ENCODE measurements at places on chromosomes 7 and 10.

DNA sequence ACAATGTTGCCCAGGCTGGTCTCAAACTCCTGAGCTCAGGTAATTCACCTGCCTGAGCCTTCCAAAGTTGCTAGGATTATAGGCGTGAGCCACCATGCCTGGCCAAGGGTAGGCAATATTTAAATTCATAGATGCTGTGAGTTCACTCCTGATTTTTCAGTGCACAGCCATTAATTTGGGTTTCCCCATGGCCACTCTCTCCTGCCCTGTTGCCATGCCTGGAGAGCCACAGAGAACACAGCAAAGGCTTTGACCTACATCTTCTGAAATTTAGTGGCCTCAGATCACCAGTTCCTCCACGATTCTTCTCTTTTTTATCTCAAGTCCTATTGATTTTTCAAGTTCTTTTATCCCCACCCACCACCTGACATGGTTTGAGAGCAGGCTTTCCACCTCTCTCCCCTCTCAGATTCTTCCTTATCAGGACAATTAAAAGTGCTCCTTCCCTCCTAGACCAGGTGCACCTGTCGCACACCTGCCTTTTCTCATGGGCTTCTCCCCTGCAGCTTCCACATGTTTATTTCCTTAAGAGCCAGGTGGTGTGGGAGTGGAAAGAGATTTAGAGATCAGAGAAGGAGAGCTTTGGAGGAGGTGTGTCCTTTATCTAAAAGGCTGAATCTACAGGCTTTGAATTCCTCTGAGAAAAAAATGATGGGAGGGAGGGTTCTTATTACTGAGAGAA, 123.8 kb downstream of the ADRA2A start:
- DNase-seq = no peak

DNA sequence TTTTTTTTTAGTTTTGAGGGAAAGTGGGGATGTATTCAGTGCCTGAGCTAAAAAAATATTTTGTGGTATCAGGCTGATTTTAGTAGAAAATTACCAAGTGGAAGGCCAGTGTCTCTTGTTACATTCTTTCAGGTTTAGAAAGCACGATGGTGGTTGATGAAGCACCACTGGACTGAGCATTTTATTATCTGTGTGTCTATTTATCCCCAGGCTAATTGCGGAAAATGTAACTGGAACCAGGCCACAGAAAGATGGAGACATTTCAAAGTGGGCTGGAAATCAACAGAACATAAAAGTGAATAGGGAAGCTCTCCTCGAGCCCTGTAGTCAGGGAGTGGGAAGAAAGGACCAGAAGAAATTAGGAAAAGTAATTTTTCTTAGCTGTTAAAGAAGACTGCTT, 261.0 kb downstream of the STK31 start:
- no peak for DNase-seq

DNA sequence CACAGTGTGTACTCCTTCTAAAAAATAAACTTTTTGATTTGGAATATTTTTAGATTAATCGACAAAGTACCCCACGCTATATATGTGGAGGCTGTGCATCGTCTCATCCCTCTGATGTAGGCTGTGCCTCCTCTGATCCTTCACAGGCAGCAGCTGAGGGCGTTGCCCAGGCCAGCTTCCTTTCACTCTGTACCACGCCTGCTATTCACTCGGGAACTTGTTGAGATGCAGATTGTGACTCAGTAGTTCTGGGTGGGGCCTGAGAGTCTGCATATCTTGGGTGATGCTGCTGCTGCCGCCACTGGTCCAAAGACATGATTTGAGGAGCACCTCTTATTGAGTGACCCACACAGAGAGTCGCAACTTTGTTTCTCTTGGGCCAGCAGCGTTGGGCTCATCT, 7.9 kb upstream of the C10orf120 start:
- no peak for DNase-seq

GRCh38 chr10:44628921-44629320, 244.0 kb upstream of the CXCL12 start:
- DNase-seq = no peak

DNA sequence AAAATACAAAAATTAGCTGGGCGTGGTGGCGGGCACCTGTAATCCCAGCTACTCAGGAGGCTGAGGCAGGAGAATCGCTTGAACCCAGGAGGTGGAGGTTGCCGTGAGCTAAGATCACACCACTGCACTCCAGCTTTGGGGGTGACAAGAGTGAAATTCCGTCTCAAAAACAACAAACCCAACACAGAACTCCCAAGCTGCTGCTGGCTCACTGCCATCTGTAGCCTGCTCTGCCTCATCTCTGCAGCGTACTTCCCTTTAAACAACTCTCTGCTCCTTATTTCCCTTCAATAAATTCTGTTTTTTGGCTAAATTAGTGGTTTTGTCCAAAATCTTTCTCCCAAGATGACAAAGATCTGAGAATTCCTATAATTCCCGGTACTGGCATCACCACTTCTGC, 189.2 kb upstream of the GALNT17 start:
- no peak for DNase-seq

DNA sequence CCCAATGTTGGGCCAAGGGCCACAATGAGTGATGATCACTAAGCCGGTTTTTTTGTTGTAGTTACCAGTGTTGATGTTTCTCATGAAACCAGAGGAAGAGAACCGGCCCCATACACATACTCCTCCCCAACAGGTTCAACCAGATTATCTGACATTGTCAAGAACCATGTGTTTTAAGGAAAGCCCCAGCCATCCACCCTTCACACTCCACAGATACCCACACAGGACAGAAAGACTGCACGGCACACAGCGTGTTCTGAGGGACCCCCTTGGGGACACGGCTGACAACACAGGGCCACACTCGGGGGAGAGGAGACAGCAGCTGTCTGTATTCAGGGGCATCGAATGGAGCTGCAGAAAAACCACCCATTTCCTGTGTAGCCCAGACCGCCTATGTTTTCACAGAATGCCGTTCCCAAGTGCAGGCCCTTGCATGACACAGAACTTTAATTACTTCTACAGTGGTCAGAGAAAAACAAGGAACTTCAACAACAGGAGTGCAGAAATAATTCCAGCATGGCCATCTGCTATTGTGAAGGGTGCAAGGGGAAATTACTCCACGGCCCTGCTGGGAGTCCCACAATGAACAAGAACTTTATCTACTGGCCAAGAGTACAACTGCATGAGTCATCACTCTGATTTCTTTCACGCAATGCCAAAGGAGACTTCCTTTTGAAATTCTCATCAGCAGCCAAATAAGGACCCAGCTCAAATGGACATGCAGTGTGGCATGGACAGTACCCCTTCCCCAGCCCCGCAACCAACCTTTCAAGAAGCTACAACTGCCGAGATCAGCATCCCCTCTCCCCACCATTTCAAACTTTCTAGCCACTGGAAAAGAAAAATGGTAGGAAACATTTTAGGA, 2.3 kb downstream of the KLF6 start:
- DNase-seq = no peak

- DNase-seq = no peak
Observed at GRCh38 chr7:72490301-72490700, 78.2 kb upstream of the CALN1 start.

DNA sequence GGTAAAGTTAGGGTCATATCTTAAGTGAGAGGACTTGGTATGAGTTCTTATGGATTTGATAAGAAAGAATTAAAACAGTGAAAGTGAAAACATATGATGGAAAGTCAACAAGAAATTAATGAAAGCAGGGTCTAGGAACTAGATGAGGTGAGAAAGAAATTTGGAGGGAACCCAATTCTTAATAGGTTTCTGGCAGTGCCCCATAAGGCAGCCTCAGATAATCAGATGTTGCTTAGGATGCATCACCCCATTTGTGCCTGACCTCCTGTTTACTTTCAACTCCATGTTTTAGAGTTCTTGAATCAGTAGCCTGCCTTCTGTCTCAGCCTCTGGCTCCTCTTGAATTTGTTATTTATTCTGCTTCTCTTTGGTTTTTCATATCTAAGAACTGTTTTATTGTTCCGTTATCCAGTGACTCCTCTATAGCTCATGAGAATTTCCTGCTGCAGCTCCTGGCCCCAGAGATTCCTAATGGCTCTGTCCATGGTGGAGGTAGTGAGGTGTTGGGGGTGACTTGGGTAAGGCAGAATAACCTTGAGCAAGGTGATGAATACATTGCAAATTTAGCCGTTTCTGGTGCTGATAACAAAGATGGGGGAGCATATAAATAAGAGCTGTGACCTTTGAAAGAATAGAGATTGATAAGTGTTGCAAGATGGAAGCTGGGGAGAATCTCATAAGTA, 17.6 kb downstream of the ITGB8 start:
- DNase-seq = no peak

DNA sequence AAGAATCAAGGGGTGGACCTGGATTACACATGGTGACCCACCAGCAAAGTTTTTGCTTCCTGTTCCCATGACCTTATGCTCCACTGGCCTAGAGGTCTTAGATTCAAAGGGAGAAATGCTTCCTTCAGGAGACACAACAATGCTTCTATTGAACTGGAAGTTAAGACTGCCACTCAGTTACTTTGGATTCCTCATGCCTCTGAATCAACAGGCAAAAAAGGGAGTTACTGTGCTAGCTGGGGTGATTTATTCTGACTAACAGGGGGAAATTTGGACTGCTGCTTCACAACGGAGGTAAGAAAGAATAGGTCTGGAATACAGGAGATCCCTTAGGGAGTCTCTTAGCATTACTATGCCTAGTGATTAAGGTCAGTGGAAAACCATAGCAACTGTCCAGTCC, 10.3 kb downstream of the TMEM229A start:
- DNase-seq = no peak

DNA sequence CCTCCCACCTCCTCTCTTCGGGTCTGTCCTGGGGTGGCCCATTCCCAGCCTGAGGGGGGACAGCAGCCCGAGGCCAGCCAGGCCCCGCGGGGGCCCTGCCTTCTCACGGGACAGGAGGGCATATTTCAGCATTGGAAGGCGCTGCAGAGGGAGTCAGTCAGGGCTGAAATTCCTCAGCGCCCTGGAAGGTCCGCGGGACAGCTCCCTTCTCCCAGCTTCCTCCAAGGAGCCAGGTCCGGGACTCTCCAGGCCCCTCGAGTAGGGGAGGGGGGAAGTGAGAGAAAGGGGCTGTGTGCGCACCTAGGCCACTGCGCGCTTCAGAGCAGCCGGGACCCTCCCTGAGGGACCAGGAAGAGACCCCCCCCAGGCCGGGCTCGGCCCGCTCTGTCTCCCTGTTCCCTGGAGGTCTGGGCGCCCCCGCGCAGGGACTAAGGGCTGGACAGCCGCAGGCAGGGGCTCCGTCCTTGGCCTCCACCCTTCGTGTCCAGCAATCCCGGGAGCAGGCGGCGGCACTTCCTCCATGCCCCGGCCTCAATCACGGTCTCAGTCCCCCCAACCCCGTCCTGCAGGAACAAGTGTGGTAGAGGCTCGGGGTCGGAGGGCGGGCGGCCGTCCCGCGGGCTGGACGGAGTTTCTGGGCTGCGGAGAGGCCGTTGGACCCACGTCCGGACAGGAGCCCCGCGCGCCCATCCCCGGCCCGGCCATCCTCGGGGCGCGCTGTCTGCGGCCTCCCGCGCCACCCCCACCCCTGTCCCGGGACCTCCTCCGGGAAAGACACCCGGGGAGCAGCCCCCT, 6.0 kb upstream of the ELFN1 start:
- DNase-seq = no peak

DNA sequence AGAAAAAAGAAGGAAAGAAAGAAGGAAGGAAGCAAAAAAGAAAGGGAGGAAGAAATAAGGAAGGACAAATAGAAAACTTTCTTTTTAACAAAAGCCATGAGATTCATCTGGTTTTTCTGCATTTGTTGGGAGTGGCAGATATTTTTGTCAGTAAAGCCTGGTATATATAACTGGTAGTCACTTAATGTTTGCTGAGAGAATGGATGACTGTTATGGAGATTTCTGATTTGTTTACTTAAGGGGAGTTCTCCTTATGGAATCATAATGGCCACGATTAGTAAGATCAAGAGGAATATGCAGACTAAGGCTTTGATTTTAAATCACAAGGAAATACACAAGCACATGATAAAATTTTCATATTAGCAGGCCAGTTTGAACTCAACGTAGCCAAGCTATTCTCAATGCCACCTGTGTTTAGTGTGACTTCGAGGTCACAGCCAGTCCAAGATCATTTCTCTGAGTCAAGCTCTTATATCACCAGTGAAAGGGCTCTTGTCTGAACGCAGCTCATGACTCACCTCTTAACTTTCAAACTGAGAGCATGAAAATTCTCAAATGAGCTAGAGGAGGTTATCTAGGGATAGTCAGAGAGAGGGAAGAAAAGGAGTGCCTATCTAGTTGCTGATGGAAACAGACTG, 445.1 kb upstream of the ZMIZ1 start:
- no peak for DNase-seq

GRCh38 chr7:68963552-68963951, 634.7 kb upstream of the AUTS2 start:
- no peak for DNase-seq

- no peak for DNase-seq
Observed at GRCh38 chr10:118843647-118844265, 89.0 kb upstream of the CACUL1 start.

DNA sequence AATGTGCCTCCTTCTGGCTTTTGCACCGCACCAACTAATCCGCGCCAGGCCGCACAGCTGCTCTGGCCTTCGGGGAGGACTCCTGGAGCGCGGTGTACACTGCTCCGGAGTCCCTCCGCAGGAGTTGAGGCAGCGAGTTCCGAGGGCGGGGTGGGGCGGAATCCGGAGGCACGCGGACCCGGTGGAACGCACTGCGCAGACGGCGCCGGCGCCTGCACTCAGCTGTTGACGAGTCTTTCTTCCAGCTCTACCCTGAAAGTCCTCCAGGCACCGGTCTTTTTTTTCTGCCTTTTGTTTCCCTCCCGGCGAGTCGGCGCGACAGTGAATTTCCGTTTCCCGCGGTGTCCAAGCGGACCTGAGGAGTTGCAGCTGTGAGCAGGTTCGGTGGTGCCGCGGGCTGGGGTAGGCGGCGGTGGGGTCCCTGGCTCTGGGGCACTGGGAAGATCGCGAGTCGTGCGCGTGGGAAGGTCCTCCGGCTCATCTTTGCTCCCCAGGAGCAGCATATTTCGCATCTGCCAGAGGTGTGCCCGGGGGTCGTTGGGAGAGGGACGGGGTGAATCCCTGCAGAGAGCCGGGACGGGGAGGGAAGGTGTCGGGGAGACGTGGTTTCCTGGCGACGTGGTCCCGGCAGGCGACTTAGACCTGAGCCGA, 44.1 kb downstream of the SFTPD start:
- DNase-seq = peak; percentile 41

DNA sequence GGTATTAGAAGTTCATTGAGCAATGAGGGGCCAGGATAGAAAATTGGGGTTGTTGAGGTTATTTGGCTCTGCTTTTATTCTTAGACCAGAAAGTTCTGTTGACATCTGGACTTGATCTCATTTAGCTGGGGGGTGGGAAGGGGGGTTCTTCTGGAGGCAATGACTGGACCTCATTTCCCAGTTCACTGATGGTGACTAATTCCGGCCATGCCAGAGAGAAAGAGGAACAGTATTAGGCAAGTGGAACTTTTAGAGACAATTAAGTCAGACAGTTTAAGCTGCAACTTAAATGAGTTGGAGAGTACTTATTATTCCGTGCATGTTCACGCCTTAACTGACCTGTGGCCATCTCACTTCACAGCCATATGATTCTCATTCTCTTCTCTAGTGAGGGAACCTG, 512.5 kb downstream of the REEP3 start:
- DNase-seq = no peak

GRCh38 chr10:125283191-125283835, 123.0 kb upstream of the CTBP2 start:
- no peak for DNase-seq

GRCh38 chr10:19117438-19117837, 68.8 kb downstream of the MALRD1 start:
- DNase-seq = no peak

GRCh38 chr7:77199013-77199966, at the start of gene FGL2:
TSS of gene FGL2 (minus strand) at chr7:77199819. CDS start at chr7:77199793, 26 bp downstream.
- no peak for DNase-seq
